ENCODE measurements at places on chromosomes 6 and 20.
A peak's percentile ranks its signal among the peaks of the same experiment; 100 is the strongest.

DNA sequence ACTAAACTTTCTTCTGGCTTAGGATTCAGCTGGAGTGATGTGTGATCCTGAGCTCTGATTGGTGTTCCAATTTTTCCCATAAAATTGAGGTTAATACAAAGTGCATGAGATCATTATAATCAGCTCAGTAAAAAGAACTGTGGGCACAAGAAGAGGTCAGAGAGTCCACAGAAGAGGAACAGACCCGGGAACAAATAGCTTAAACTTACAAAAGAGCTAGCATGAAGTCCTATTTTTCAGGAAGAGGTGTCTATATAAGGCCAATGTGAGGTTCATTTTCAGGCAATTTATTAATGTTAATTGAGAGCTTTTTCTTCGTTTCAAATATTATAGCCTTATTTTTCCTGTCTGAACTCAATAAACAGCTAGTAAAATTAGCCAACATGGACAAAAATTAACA is 26.9 kb upstream of the STX11 start:
- H3K4me3 ChIP-seq = no peak overlapping the region
- no peaks in the 10 kb centered on the region for H3K36me3 ChIP-seq
- H3K4me1 ChIP-seq = no peaks in the 10 kb centered on the region
- H3K27me3 ChIP-seq = no peaks in the 10 kb centered on the region
- no peak overlapping the region for H3K27ac ChIP-seq

DNA sequence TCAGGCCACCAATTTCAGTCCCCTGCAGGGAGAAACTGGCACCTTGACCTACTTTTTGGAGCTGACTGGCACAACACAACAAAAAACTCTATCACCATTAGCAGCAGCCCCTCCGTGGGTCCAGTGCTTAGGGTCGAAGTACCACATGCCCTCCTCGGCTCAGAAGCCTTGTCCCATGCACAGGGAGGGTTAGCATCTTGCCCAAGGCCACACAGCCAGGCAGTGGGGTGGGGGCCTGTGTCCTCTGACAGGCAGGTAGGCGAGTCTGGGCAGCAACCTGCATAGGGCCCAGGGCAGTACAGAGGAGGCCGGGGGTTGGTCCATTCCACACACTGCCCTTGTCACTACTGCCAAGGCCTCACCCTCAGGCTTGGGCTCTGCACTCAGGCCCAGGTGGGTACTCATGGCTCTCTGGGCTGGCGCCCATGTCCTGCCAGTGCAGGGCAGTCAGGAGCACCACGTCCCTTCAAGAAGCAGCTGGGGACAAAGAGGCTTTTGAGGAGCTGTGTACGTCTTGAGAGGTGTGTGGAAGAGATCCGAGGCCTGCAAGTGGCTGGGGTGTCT is 53.6 kb downstream of the PYGB start:
- no peak for DNase-seq
- no peaks in the 10 kb centered on the region for H3K27me3 ChIP-seq
- H3K27ac ChIP-seq = no peak overlapping the region
- peaks cover 23% of the 10 kb centered on the region for H3K36me3 ChIP-seq

DNA sequence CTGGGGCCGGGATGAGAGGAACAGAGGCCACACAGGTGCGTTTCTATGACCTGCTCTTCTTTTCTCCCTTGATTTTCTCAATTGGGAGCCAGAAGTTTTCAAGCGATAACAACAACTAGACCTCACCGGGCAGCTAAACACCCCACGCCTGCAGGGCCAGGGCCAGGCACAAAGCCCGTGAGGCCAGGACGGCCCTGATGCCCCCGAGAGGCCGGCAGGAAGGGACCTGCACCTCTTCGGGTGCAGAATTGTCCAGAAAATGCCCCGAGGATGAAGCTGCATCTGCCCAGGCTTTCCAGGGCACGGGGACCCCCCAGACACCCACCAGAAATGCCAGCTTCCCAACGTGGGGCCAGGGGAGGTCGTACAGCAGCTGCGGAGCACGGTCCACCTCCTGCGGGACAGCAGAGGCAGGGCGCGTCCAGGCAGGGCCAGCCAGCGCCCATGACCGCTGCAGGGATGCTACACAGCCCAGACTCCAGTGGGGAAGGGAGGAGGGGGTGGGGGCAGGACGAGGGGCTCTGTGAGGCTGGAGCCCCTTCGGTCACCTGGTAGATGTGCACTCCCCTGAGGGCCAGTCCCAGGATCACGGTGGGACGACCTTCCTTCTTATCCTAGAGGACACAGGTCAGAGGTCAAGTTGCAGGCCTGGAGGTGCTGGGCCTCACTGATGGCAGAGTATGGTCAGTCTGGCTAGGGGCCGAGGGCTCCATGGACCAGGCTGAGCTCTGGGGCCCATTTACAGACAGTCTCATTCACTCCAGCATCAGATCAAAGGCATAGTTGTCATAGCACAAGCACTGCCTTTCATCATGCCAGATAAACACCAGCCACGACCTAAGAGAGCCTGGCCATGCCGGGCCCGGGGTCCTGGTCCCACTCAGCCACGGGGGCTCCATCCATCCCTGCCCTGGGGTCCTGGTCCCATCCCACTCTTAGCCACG is 16.4 kb downstream of the FRMD1 start:
- H3K4me3 ChIP-seq = no peak overlapping the region
- H3K27me3 ChIP-seq = no peaks in the 10 kb centered on the region

GRCh38 chr6:74250161-74250818 is 554.3 kb downstream of the CD109 start:
- no peaks in the 10 kb centered on the region for H3K27me3 ChIP-seq
- H3K4me3 ChIP-seq = no peak overlapping the region
- no peak overlapping the region for H3K27ac ChIP-seq
- DNase-seq = no peak
- H3K4me1 ChIP-seq = no peaks in the 10 kb centered on the region
- H3K36me3 ChIP-seq = no peaks in the 10 kb centered on the region

GRCh38 chr20:62832951-62833391 is 16.1 kb downstream of the COL9A3 start:
- H3K36me3 ChIP-seq = no peaks in the 10 kb centered on the region
- DNase-seq = no peak
- no peaks in the 10 kb centered on the region for H3K27me3 ChIP-seq

DNA sequence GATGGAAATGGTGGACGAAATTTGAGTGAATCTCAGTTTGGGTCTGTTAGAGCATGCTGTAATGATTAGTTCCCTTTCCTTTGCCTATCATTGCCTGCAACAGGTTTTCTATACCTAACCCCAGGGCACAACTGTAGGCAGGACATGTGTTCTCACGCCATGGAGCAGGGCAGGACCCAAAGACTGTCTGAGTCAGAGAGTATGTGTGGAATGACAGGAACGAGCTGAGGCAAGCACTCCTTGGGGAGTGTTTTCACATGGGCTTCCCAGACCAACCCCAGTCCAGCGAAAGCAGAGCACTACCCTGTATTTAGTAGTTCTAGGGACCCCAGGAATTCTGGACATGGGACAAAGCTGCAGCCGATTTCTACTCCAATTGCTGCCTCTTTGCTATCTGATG is 234.2 kb downstream of the HACE1 start:
- H3K27ac ChIP-seq = no peak overlapping the region
- no peaks in the 10 kb centered on the region for H3K36me3 ChIP-seq
- DNase-seq = no peak
- no peaks in the 10 kb centered on the region for H3K4me1 ChIP-seq
- no peaks in the 10 kb centered on the region for H3K27me3 ChIP-seq

- DNase-seq = no peak
- H3K4me1 ChIP-seq = no peaks in the 10 kb centered on the region
- no peak overlapping the region for H3K4me3 ChIP-seq
- H3K36me3 ChIP-seq = no peaks in the 10 kb centered on the region
- no peak overlapping the region for H3K27ac ChIP-seq
These were observed 9.5 kb upstream of the RAMACL start for GRCh38 chr6:166595949-166596348.

DNA sequence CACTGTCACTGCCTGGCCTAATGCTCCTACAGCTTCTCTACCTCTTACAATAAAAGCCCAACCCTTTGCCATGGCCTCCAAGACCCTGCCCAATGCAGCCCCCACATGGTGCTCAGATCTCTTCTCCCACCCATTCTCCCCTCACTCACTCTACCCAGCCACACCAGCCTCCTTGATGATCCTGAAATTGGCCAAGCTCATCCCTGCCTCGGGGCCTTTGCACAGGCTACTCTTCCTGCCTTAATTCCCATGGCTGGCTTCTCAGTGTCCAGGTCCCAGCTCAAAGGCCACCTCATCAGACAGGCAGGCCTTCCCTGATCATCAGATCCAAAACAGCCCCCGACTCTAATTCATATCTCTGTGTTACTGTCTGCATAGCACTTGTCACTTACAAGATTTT is 25.6 kb downstream of the PREX1 start:
- DNase-seq = no peak
- H3K36me3 ChIP-seq = no peaks in the 10 kb centered on the region
- no peak overlapping the region for H3K4me3 ChIP-seq
- no peaks in the 10 kb centered on the region for H3K27me3 ChIP-seq
- peaks cover 17% of the 10 kb centered on the region for H3K4me1 ChIP-seq

DNA sequence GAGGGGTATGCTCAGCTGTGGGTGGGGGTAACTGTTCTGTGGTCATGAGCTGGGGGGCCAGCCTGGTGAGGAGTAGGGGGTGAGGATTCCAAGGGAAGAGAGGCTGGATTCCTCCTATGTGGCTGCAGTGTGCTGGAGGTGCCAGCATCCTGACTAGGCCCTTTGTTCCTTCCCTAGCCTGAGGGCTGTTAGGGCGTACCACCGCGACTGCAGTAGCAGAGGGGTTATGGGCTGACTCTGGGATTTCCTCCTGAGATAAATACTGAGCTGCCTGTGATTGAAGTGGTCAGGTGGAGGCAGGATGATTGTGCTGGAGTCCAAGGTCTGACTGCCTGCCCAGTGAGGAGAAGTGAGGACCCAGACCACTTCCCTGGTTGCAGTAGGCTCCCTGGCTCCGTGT is 205.3 kb downstream of the ADGRG6 start:
- H3K4me3 ChIP-seq = no peak overlapping the region
- H3K4me1 ChIP-seq = no peaks in the 10 kb centered on the region

- H3K27ac ChIP-seq = no peak overlapping the region
- DNase-seq = no peak
- H3K4me1 ChIP-seq = no peaks in the 10 kb centered on the region
- H3K4me3 ChIP-seq = no peak overlapping the region
These were observed 162.8 kb upstream of the RSPO3 start for GRCh38 chr6:126955621-126956020.

DNA sequence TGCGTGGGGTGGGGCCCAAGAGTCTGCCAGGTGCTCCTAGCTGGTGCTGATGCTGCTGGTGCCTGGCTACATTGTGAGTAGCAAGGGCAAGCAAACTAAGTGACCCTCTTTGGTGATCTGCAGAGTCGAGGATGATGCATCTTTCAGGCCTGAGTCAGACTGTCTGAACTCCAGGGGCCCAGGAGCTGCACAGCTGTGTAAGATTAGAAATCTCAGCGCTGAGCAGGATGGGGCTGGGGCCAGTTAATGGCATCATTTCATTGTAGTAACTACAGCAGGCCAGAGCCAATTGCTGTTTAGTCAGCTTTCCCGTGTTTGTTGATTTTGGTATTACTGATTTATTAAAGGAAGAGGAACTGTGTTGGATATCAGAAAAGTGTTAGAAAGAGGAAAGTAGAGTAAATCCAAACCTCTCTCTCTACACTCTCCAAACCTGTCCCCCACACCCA is 365.2 kb downstream of the PAX1 start:
- H3K36me3 ChIP-seq = no peaks in the 10 kb centered on the region
- no peaks in the 10 kb centered on the region for H3K4me1 ChIP-seq
- no peak for DNase-seq
- no peak overlapping the region for H3K27ac ChIP-seq
- no peaks in the 10 kb centered on the region for H3K27me3 ChIP-seq
- no peak overlapping the region for H3K4me3 ChIP-seq

DNA sequence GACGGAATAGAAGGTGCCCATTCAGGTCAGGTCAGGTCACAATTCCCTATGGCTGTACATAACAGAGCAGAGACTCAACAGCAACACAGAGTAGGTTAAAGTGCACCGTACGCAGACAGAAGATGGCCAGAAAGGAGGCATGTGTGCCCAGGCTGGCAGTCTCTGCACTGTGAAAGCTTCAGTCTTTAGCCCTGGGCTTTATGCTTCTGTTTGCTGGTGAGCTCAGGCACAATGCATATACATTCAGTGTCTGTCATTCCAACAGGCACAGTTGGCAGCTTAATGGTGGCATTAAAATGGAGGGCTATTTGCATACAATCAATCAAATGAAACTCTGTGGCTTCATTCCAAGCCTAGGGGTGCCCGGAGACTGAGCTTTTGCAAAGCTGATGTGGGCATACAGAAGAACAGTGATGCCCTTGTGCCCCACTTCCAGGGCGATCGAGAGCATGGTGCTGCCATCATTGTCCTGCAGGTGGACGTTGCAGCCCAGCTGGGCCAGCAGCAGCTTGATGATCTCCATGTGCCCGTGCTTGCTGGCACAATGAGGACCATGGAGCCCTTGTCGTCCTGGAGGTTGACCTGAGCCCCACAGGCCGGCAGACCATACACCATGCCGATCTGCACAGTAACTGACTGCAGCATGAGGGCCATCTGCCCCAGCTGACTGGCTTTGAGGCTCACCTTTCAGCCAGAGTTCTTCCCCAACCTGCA is 22.4 kb downstream of the TRMT6 start:
- H3K4me3 ChIP-seq = no peak overlapping the region
- DNase-seq = no peak
- H3K27ac ChIP-seq = no peak overlapping the region
- H3K4me1 ChIP-seq = no peaks in the 10 kb centered on the region
- H3K27me3 ChIP-seq = peaks cover 5% of the 10 kb centered on the region

DNA sequence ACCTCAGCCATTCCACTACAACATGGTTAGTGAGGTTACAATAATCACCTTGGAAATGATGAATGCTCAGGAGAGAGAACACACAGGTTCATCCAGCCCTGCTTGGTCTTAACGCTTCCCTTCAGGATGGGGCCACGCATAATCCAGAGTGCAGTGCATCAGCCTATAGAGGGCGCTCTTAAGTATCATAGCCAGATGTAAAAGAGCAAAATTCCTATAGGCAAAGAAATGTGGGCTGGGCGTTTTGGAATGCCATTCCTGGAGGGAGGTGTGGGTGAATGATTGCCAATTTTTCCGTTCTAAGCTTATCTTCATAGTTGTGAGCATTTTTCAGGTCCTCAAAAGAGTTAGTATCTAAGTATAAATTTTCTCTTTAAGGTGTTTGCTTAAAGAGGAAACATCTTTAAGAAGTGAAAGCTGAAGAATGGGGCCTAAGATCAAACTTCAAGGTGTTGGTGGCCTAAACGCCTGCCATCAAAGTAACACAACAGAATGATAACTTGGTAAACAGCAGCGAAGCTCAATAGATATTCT is 1.8 kb downstream of the RIPOR2 start:
- no peaks in the 10 kb centered on the region for H3K27me3 ChIP-seq
- H3K4me3 ChIP-seq = peak overlapping the region; percentile 32
- H3K4me1 ChIP-seq = peaks cover 65% of the 10 kb centered on the region
- peaks cover 3% of the 10 kb centered on the region for H3K36me3 ChIP-seq

Measured in thymus (tissue), 14 donors.